ENCODE measurements at places on chromosomes 11 and 22.

GRCh38 chr11:132728026-132728425 is 804.3 kb downstream of the OPCML start:
- no peak for DNase-seq

- no peak for DNase-seq
These were observed 7.1 kb downstream of the SIGIRR start for GRCh38 chr11:407651-408123.

- no peak for DNase-seq
These were observed 48.4 kb upstream of the MPEG1 start for GRCh38 chr11:59261150-59261549.

DNA sequence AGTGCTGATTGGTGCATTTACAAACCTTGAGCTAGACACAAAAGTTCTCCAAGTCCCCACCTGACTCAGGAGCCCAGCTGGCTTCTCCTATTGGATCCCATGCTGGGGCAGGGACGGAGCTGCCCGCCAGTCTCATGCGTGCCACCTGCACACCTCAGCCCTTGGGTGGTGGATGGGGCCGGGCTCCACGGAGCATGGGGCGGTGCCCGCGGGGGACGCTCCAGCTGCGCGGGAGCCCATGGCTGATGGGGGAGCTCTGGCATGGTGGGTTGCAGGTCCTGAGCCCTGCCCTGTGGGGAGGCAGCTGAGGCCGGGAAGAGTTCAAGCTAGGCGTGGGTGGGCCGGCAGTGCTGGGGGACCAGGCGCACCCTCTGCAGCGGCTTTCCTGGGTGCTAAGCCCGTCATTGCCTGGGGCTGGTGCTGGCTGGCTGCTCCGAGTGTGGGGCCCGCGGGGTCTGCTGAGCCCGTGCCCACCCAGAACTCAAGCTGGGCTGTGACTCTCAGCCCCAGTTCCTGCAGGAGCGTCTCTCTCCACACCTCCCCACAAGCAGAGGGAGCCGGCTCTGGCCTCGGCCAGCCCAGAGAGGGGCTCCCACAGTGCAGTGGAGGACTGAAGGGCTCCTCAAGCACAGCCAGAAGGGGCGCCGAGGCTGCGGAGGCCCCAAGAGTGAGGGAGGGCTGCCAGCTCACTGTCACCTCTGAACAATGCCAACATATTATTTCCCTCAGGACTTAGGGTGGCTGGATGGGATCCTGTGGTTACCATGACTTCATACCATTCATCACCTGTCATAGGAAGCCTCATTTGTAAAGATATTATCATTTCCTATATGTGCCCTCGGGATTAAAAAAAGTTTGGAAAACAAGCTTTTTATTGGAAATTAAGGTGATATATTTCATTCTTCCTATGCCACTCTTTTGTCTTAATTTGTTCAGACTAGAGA is 688.7 kb downstream of the ETS1 start:
- no peak for DNase-seq

DNA sequence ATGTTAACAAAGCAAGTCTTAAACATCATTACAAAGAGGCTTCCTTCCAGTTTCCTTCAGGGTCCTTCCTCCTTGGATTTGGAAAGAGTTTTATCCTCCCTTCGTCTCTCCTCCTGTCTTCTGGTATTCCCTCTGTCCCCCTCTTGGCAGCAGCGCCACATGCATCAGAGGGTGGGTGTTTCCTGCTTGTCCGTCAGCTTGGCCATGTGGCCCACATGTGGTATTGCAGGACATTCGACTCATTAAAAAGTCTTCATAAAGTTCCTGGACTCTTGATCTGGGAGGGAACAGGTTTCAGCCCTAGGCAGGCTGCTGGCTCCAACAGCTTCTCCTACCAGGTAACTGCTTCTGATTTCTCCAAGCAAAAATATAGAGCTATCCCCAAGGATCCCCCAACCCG is 189.8 kb downstream of the CSNK2A3 start:
- no peak for DNase-seq

DNA sequence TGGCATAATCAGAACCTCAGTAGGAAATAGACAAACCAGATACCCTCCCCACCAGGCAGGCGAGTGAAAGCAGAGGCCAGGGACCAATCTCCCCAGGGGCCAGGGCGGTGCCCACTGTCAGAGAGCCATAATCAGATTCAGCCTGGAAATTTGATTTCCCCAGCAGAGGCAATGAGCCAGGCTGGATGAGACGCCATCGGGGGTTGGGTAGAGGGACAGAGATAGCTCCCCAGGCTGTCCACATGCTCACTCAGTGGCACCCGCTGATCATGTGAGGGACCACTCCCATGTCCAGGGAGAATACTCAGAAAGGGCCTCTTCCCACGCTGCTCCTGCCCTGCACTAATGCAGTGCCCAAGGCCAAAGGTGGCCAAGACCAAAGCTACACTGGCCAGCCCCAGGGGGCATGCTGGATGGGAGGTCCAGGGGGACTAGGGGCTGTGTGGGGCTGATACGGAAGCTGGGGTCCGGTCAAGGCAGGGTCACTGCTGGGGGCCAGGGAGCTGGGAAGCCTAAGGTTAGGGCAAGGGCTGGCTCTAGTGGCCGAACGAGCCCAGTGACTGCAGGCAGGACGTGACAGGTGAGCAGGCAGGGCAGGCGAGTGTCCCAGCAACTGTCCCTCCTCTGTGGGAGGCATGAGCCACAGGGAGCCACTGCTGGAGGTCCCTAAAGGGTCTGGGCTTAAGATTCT is 19.8 kb downstream of the ARVCF start:
- peak; percentile 45 for DNase-seq

- no peak for DNase-seq
These were observed 1.1 kb downstream of the SCGB1A1 start for GRCh38 chr11:62419943-62420342.

DNA sequence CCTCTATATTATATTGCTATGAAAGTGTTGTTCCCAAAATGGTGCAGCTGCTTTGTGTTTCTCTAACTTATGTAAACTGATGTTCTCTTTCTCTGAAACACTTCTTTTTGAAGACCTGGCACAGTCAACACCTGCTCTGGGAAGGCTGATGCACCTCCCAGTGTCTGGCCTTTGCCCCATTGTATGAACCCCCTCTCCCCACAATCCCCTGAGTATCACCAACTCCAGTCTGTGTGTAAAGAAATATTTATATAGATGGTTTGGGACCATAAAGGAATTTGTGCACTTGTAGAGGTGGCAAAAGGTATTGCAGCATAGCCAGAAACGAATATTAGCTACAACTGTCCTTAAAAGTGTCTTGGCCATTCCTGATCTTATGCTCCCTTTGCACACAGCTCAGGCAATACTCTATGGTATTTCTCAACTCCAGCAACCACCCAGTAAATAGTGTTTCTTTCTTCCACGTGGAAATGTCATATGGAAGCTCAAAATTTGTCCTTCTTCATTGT is 365.2 kb upstream of the DDI1 start:
- DNase-seq, result no peak

GRCh38 chr22:48501231-48501750 is 1326.4 kb downstream of the BRD1 start:
- no peak for DNase-seq

- DNase-seq, result peak; percentile 81
These were observed 5.6 kb downstream of the AP1B1 start for GRCh38 chr22:29382580-29383302.

GRCh38 chr11:64875369-64876228 is 2.8 kb downstream of the EHD1 start:
- DNase-seq, result no peak

- no peak for DNase-seq
These were observed 77.1 kb upstream of the MTMR2 start for GRCh38 chr11:96001037-96001436.

GRCh38 chr11:45568049-45568448 is 97.4 kb downstream of the CHST1 start:
- no peak for DNase-seq

GRCh38 chr11:72497731-72498130 is 63.4 kb upstream of the CLPB start:
- DNase-seq, result no peak

DNA sequence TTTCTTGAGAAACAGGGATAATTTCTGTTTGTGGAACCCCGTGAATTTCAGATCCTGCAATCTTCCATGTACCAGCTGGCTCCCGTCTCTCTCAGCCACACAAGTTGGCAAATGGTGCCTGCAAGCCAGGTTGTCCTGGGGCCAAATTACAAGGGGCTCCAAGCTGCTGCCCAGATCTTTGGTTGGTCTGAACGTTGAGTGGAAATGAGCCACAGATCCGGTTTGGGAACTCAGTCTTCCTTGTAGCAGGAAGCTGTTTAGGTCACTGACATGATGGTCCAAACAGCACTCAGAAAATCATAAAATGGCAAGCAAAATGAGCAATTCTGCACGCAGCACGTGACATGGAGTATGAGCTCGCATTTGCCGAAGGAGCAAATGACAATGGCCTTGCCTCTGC is 1496.4 kb downstream of the TBC1D22A start:
- DNase-seq, result no peak

GRCh38 chr11:1534682-1535081 is 37.4 kb downstream of the DUSP8 start:
- DNase-seq, result no peak

GRCh38 chr22:36756031-36756430 is 19.9 kb downstream of the IFT27 start:
- DNase-seq, result no peak

GRCh38 chr11:75305452-75305851 is 46.0 kb downstream of the ARRB1 start:
- no peak for DNase-seq

GRCh38 chr11:66457826-66458225 is 8.9 kb upstream of the PELI3 start:
- DNase-seq, result peak; percentile 79

DNA sequence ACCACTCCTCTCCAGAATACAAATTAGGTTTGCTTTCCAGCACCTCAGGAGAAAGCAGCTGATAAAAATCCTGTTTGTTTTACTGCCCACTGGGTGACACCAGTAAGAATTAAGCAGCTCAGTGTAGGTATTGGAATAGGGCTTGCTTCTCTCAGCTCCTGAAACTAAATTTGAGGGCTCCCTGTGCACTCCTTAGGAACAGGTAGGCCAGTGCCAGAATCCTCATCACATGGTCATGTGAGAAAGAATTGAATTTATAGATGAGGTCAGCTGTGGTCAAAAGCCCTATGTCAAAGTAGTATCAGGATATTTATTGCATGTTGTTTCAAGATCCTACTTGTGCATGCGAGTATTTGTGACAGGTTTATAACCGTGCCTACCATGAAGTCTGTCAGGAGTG is 1.0 kb downstream of the PRSS23 start:
- no peak for DNase-seq

GRCh38 chr11:57638811-57639320 is 10.8 kb downstream of the YPEL4 start:
- DNase-seq, result peak; percentile 50

- no peak for DNase-seq
These were observed 135.3 kb downstream of the CHST1 start for GRCh38 chr11:45530111-45530510.

DNA sequence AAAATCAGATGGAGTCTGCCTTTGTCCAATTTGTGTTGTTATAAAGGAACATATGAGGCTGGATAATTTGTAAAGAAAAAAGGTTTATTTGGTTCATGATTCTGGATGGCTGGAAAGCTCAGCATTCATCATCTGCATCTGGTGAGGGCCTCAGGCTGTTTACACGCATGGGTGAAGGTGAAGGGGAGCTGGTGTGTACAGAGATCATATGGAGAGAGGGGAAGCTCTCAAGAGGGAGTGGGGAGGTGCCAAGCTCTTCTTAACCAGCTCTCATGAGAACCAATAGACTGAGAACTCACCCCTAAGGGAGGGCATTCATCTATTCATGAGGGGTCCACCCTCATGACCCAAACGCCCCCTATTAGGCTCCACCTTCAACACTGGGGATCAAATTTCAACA is 40.0 kb downstream of the NEU3 start:
- DNase-seq, result no peak

DNA sequence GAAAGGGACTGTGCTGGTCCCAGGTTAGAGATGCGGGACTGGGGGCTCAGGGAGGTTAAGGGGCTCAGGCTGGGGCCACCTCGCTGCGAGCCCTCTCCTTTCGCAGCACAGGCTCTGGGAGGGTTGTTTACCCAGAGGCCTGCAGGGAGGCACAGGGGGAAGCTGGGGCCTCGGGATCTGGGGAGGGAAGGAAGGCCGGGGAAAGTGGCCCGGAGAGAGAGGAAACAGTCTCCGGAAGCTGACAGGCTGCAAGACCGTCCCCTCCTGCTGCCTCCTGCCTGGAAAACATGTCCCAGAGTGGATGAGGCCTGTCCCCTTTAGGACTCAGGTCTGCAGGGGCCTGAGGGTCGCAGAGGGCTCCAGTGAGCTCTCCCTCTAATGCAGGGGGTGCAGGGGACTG is 45.4 kb downstream of the MYO7A start:
- DNase-seq, result no peak

GRCh38 chr11:20029193-20029592 is 131.1 kb downstream of the DBX1 start:
- no peak for DNase-seq

DNA sequence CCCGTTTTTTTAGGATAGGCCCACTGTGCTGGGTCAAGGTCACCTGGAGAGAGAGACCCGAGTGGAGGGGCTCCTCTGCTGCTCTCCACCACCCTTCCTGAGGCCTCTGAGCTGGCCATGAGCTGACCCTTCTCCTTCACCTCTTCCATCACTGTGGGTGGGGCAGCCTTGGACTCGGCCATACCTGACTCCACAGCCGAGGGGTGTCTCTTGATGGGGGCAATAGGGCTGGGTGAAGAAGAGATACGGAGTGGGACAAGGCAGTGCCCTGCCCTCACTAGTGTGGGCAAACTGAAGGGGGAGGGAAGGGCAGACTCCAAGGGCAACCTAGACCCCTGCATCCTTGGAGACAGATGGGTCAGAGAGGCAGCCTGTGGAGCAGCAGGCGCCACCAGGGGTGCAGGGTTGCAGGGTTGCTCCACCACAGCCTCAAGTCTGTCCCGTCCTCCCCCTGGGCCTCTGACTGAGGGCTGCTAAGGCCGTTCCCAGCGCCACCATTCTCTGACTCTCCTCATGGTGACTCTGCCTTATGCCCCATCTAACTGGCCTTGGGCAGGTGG is 20.1 kb upstream of the NECTIN1 start:
- no peak for DNase-seq

- no peak for DNase-seq
These were observed 57.7 kb upstream of the CARD18 start for GRCh38 chr11:105197071-105197815.

DNA sequence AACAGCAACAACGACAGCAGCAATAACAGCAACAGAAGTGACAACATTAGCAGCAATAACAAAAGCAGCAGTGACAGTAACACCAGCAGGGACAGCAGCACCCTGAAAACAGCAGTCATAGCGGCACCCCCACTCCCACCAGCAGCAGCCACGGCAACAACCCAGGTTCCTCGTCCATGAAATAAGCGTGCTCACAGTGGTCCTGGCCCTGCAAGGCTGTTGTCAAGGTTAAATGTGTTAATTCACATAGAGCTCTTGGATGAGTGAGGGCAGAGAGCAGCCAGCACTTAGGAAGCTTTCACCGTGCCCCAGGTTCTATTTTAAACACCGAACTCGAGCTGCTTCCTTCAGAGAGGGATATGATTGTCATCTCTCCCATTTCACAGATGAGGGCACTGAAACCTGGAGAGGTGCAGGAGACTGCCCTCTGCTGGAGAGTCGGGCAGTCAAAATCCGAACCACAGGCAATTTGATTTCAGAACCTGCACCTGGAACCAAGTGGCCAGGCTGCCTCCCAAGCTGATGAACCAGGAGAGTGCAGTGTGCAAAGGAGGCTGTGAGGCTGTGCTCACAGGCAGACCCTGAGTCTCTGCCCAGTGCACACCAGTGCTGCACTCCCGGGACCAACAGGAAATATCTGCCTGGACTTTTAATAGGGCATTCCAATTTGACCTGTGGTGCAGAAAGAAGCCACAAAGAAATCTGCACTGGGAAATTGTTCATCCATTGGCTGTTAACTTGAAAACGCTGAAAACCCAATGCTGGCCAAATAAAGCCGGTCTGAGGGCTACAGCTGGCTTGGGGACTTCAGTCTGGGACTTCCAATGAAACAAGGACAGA is 22.9 kb upstream of the FGF3 start:
- DNase-seq, result peak; percentile 58
